Stimulated activated effector memory CD8-positive, alpha-beta T cell treated with anti-CD3 and anti-CD28 coated beads, Interleukin-12 subunit alpha, Interleukin-12 subunit beta, amount 100 ng/mL, for 72 hours (primary cell): ENCODE measurements at places on chromosomes 3 and 15.

- no peak for DNase-seq
Observed at GRCh38 chr3:37559461-37559860, 302.2 kb upstream of the CTDSPL start.

DNA sequence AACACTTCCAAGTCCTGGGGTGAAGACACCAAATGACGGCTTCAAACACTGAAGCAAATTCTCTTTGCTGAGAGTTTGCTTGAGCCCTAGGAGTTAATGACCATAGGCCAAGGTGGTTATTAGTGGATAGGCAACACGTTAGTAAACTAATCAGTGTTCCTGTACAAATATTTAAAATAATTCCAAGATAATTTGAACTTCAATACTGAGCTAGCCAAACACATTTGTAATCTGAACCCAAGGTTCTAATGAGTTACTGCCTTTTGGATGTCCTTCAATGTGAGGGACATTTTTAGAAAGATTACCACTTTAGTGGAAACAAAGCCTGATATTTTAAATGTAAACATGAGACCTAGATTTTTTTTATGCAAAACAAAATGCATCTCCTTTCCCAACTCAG lies 94.6 kb downstream of the THRB start:
- no peak for DNase-seq

DNA sequence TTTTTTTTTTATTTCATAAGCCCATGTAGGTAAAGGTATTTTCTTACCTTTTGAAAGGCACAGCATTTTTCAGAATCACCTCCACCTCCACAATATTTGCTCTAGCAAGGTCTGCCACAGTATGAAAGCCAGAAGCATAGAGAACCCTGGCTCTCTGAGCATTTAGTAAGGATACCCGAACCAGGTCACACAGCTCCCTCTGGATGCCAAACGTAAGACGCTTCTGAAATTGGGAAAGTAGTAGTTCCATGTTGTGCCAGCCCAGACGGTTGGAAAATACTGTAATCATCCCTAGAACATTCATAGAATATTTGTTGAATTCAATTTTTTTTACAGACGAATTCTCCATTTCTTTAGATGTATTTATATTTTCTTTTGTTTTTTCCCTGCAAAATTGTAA lies 52.4 kb downstream of the POLQ start:
- no peak for DNase-seq

- no peak for DNase-seq
Observed at GRCh38 chr3:57423335-57423734, 120.8 kb downstream of the DNAH12 start.

- DNase-seq, result no peak
Observed at GRCh38 chr3:152160350-152161011, 108.2 kb upstream of the MBNL1 start.

DNA sequence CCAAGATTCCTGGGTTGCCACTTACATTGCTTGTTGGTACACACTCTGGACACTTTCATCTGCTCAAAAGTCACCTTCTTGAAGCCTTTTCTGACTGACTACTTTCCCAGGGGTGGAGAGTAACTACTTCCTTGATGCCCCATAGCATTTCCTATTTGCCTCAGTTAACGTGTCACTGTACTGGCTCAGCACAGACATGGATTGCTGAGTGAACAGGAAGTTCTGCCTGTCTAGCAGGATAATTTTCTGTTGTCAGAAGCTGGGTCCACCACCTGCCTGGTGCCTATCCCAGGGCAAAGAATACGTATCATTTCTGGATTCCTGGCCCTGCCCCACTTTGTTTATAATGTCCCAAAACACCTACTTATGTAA lies 15.3 kb upstream of the ABHD17C start:
- no peak for DNase-seq
